ENCODE measurements at places on chromosomes 1 and 21.
A peak's percentile ranks its signal among the peaks of the same experiment; 100 is the strongest.

- no peak for DNase-seq
Measured at GRCh38 chr1:81358151-81358550, 442.6 kb upstream of the ADGRL2 start.

DNA sequence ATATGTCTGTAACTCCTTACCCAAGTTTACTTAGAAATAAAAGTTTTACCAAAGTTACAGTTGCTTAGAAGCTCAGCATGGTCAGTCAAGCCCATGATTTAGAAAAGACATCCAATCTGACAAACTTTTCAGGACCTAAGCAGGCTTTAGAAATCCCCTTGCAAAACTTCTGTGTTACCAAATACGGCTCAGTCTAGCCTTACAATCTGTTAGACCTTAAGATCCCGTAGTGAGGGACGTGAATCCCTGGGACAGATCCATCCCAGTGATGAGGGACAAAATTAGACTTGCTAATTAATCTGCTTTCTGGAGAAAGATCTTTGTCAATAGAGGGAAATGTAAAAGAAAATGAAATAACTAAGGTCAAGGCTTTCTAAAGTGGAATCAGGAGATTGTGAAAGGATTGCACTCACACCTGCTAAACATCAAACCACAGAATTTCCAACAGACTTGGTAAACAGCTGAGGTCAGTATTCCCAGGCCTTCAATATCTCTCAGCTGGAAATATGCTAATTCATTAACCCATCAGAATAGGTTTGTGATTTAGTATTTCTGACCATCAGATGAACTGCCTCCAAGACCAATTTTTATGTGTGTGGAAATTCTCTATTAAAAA lies 375.3 kb downstream of the DUSP10 start:
- no peak for DNase-seq

DNA sequence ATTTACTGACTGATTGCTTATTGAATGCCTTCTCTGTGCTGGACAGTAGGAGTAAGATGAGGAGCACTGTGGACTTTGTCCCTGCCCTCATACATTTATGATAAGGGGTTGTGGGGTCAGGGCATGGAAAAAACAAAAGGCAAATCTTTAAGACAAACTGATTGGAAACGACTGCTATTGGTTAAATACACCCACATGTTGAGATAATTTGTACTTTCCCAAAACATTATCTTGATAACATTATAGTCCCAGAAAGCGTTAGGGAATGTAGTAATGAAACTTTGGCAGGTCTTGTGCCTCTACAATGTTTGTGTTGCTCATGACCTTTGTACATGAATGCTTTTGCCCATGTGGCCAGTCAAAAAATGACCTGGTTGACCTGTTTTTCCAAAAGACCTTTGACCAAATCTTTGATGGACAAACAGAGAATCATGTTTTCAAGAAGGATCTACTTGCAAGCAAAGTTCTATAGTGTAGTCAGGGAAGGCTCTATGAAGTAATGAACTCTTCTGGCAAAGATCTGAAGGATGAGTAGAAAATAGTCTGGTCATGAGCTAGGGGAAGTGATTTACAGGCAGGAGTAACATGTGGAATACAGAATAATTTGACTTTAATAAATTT lies 50.9 kb downstream of the LEPR start:
- DNase-seq = no peak

GRCh38 chr1:25174730-25175612 lies 57.3 kb downstream of the SYF2 start:
- no peak for DNase-seq

DNA sequence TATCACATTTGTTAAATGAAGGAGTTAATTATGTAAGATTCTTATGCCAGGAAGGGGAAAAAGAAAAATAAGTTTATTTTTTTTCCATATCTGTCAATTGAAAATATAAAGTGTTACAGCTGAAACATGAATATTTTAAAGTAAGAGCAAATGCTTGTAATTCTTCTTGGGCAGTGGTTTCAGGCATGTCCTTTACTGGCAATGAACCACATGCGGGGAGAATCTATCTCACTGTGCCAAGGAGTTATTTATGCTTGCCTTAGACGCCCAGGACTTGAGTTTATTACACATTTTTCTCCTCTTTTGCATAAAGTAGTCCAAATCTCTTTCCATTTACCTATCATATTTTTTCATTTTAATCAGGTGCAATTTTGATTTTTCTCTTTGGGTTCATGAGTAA lies 207.8 kb upstream of the NRIP1 start:
- DNase-seq = no peak

GRCh38 chr1:188237573-188238348 lies 1409.0 kb downstream of the PLA2G4A start:
- DNase-seq = no peak

DNA sequence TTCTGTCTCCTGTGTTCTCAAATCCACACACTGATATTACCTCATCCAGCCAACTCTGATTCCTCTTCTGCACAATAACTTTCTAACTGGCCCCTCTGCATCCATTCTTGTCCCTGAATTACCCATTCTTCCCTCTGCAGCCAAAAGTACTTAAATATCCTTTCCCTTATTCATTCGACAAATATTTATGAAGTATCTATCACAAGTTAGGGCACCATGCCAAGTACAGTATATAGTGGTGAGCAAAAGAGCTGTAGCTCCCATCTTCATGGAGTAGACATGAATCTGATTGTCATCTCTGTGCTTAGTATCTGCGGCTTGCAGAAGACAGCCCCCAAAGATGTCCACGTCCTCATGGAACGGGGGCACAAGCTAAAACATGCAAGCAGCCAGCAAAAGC lies 316.8 kb downstream of the SETD4 start:
- no peak for DNase-seq

- peak; percentile 13 for DNase-seq
Measured at GRCh38 chr1:23369335-23370013, at the start of gene ZNF436. Gene ZNF436, minus strand, starts transcription at chr1:23369836. Its CDS starts 1,831 bp downstream, at chr1:23368005.

All from activated CD4-positive, alpha-beta T cell treated with anti-CD3 and anti-CD28 coated beads, Interleukin-2, Interleukin-6, amounts not matched to agents 100 ng/mL and 50 ng/mL, durations not matched to agents 16 hours and 8 hours (primary cell).